ENCODE measurements at places on chromosomes 16 and 17.

- DNase-seq = no peak
Observed at GRCh38 chr17:17365476-17366110, 62.4 kb downstream of the NT5M start.

GRCh38 chr17:83058266-83058798, 21.1 kb upstream of the METRNL start:
- DNase-seq = no peak

GRCh38 chr16:10465821-10466220, 80.0 kb downstream of the ATF7IP2 start:
- DNase-seq = no peak

DNA sequence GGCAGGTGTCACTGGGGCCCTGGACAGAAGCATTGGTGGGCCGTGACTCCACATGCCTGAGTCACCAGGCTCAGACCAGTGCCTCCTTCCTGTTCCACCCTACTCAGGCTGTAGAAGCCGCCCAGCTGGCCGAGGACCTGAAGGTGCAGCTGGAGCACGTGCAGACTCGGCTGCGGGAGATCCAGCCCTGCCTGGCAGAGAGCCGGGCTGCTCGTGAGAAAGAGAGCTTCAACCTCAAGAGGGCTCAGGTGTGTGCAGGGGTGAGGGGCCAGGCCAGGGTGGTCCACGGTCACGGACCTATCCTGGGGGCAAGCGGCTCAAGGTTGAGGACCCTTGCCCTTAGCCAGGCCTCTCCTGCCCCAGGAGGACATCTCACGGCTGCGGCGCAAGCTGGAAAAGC, 9.6 kb downstream of the RNF40 start:
- DNase-seq = peak; percentile 47

DNA sequence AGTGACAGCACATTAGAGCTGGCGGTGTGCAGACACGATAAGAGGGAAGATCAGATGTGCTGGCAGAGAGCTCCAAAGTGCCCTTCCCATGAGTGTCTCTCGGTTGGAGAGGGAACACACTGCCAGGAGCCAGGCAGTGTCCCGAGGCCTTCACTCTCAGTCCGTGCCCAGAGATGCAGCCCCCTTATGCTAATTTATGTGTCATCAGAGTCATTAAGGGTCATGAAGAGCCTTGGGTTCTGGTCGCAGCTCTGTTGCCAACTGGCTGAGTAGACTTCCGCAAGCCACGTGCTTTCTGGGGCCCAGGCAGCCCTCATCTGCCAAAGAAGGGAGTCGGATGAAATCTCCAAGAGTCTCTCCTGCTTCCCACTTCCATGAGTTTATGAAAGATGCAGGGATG, 232.5 kb downstream of the MSI2 start:
- DNase-seq = no peak

GRCh38 chr17:7097940-7098339, 16.7 kb downstream of the ASGR2 start:
- DNase-seq = no peak

DNA sequence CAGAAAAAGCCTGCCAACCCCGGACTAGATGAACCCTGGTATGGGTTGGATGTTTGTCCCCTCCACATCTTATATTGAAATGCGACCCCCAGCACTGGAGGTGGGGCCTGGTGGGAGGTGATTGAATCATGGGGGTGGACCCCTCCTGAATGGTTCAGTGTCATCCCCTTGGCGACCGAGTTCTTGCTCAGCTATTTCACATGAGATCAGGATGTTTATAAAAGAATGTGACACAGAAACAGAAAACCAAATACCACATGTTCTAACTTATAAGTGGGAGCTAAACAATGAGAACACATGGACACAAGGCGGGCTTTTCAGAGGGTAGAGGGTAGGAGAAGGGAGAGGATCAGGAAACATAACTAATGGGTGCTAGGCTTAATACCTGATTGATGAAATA, 576.0 kb upstream of the HSBP1 start:
- DNase-seq = no peak

DNA sequence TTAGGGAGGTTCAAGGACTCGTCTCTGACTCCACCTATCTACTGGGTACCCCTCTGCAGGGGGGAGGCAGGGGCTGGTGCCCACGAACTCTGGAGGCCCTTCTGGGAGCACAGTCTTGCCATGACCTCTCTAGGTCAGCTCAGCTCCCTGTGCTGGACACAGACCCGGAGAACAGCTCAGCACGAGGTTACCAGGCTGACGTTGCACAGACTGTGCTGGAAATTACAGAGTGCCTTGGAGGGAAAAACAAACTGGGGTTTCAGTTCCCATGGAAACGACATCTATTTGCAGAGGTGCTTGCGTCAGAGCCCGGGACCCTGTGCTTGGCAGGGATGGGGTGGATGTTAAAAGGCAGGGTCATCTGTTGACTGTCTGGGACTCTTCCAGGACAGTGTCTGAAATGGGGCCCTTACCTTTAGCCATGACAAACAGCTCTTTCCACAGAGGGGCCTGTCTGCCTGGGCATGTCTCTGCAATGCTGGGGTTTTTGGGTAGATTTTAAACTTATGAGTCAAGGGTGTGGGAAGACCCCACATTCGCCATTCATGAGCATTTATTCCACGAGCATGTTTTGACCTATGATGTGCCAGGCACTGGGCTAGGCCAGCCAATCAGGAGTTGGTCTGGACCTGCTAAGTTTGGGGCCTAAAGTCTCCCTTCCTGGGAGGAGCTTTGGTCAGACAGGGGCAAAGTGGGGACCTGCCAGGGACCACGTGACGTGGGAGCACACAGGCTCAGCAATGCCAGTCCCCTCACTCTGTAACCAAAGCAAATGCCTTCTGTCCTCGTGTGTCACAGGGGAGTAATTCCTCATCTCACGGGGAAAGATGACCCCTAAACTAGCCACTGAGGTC, 22.5 kb downstream of the CCR7 start:
- DNase-seq = no peak

DNA sequence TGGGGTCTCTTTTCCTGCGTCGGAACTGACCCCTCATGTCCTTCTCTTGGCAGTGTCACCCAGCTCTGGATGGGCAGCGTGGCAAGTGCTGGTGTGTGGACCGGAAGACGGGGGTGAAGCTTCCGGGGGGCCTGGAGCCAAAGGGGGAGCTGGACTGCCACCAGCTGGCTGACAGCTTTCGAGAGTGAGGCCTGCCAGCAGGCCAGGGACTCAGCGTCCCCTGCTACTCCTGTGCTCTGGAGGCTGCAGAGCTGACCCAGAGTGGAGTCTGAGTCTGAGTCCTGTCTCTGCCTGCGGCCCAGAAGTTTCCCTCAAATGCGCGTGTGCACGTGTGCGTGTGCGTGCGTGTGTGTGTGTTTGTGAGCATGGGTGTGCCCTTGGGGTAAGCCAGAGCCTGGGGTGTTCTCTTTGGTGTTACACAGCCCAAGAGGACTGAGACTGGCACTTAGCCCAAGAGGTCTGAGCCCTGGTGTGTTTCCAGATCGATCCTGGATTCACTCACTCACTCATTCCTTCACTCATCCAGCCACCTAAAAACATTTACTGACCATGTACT, 13.2 kb downstream of the IGFBP4 start:
- no peak for DNase-seq

DNA sequence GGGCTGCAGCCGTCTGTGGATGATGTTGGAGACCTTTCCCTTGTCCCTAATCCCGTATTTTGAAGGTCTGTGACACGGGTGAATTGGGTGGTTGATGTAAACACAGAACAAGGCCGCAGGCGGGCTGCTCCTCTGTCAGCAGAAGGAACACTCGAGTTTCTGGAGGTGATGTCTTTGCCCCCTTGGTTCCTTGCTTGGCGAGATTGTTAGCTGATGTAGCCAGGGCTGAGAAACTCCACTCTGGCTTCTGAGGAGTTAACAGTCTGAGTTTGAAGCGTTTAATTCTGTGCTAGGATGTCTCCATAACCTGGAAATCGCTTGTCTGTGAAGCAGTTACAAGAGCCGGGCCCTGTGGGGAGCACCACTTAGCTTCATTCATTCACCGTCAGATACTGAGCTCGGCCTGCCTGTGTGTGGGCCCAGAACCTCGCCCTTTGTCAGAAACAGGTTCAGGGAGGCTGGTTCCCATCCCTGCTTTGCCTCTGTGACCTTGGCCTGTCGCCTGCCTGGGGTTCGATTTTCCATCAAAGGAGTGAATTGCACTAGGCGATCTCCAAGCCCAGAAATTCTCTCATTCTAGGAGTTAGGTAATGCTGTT, 1.3 kb downstream of the MAPK8IP3 start:
- DNase-seq = peak; percentile 53

DNA sequence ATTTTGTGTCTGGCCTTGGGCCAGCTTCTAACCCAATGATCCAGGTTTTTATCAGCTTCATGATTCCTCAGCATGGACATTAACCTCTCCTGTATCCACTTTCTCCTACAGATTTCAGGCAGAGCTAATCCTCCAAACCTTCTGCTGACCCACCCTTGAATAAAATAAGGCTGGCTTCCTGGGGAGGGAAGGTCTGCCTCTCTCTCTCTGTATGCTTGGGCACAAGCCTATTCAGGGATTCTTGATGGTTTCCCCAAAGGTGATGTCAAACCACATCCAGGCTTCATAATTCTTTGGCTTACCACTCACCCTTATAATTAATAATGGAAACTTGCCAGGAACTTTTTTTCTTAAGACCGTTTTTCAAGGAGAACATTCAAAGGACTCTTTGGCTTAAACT, 240.1 kb downstream of the UTP18 start:
- no peak for DNase-seq

DNA sequence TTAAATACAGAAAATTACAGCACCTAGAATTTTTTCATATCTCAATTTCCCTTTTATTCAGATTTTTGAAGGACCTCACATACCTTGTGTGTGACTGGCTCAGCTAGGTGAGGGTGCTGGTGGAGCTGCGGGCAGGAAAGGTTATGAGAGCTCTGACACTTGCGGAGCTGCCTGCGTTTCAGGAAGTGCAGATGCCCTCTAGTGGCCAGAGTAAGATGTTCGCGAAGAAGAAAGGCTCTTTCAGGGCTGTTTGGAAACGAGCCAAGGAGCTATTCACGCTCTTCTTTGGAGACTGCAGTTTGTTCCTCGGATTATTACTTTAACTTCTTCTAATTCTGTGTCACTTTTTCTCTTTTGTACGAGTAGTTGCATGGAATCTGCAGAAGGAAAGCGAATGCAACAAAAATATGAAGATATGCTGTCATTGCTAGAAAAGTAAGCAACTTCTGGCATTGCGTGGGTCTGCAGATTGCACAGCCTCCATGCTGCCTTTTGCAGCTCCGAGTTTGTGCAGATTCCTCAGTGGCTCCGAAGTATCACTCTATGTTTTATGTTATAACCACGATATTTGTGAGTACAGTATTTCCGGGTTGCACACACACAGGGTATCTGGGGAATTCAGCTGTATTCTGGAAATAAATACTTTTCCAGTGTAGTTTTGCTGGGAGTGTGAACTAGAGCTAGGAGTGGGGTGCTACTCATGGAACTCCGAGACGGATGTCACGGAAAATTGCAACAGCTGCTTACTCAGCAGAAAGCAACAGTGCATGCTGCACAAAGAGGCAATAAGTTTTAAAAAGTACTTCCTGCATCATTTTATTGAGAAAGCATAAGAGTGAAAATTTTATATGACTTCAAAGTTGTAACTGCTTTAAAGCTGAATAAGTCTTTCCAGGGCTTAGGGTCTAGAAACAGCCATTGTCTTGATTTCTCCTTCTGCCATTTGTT, 46.3 kb downstream of the DNAH9 start:
- DNase-seq = peak; percentile 89

DNA sequence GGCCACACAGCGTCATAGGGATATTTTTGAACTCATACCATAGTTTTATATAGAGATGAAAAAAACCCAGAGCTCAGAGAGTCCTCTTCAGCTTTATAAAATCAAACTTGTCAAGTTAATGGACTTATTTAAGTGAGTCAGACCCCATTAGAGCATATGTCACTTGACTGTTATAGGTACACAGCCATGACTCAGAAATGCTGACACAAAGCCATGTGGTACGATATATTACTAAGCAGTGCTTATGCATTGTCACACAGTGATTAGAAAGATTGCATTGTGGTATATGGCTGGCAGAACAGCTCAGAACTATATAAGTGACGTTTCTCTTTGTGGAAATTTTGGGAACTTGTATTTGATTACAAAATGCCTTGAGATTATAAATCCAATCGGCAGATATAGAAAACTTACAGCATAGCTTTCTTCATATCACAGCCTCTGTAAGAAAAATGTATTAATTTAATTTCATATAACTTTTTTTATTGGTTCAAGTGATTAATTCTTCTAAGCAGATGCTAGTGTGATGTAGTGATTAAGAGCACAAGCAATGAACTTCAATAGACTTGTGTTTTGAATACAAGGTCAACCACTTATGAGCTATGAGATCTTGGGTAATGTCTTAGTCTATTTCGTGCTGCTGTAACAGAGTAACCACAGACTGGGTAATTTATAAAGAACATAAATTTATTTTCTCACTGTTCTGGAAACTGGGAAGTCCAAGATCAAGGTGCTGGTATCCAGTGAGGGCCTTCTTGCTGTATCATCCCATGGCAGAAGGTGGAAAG, 25.8 kb upstream of the GINS3 start:
- peak; percentile 99 for DNase-seq

GRCh38 chr17:83071966-83072562, 7.3 kb upstream of the METRNL start:
- DNase-seq = no peak

GRCh38 chr17:78175643-78175981, 7.2 kb downstream of the SYNGR2 start:
- DNase-seq = no peak

GRCh38 chr16:81539009-81539758, 94.6 kb downstream of the CMIP start:
- DNase-seq = no peak

DNA sequence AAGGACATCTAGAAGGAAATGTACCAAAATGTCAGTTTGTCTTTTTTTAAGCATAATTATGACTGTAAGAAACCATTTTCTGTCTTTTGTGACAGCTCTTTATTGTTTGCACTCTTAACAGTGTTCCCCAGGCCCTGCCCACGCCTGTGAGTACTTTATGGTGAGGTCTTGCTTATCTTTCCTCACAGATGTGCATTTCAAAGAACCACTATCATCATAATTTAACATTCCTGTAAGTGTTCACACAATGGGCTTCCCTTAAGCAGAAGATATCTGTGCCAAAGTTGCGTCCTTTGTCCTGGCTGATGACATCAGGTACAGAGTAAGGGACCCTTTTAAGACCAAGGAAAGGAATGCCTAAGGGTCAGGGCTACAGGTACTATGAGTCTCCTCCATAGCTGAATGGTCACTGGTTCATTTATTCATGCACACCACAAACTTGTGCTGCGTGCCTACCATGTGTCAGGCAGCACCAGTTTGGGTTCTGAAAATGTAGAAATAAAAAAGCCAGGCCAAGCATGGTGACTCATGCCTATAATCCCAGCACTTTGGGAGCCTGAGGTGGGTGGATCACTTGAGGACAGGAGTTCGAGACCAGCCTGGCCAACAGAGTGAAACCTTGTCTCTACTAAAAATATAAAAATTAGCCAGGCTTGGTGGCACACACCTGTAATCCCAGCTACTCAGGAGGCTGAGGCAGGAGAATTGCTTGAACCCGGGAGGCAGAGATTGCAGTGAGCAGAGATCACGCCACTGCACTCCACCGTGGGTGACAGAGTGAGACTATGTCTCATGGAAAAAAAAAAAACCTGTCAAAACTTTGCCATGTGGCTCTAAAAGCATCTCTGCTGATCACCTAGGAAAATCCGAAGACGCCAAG, 55.4 kb upstream of the NLK start:
- no peak for DNase-seq
